Left colon (tissue), 2 donors: ENCODE measurements at places on chromosomes 5 and 9.

GRCh38 chr9:124767821-124768220 is 3.3 kb downstream of the NR6A1 start:
- DNase-seq: no peak

DNA sequence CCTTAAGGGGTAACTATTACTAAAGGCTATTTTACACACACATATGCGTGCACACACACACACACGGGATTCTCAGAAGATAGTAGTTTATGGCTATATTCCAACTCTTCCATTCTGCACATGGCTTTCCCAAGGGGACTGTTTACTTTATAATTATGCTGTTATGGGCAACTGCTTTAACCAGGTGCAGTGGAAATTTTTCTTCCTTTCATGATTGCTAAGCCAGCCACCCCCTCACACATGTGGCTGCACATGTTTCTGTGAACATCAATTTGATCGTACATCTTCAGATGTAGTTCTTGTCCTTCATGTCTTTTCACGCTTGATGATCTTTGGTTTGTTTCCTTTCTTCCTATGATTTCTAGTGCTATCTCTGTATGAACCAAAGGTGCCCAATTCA is 37.0 kb downstream of the MRPS30 start:
- DNase-seq: no peak

DNA sequence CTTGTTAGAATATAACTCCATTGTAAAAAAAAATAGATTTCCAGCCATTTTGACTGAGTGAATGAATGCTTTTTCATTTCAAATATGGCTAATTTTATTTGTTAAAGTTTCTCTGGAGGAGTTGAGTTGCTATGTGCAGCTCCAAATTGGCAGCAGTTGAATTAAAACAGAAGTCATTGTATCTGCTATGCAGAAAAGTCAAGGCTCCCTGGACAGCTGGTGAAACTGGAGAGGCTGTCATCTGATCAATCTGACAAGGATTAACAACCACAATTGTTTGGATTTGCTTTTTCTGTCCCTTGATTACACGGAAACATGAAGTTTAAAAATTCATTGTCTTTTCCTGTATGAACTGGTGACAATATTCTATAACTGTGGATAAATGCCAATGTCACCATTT is 713.9 kb downstream of the EFNA5 start:
- DNase-seq: no peak

DNA sequence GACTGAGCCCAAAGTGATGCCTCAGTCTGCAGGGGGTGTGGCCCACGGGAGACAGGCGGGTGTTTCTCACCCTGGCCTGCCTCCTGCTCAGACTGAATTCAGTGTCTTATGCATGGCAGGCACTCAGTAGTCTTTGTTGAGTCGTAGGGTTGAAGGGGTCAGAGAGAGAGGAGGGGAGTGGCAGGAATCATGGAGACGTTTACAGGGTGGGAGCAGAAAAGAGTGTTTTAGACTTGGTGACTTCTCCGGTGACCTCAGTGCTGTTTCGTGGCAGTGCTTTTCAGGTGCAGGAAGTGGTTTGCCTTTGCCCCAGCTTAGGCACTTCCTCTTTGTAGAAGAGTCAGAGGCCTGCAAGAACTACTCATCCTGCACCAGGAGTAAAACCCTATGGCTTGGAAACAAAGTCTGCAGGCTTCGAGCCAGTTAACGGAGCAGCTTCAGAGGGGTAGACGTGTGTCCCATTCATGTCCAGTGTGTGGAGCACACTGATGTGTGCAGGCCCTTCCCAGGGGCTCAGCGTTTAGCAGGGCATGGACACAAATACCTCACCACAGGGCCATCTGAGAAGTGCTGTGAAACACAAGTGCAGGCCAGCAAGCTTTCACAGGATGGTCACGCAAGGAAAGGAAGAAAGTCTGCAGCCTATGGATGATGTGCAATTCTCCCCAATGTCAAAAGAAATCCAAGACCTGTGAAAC is 24.5 kb upstream of the SEMA4D start:
- peak; percentile 42 for DNase-seq

DNA sequence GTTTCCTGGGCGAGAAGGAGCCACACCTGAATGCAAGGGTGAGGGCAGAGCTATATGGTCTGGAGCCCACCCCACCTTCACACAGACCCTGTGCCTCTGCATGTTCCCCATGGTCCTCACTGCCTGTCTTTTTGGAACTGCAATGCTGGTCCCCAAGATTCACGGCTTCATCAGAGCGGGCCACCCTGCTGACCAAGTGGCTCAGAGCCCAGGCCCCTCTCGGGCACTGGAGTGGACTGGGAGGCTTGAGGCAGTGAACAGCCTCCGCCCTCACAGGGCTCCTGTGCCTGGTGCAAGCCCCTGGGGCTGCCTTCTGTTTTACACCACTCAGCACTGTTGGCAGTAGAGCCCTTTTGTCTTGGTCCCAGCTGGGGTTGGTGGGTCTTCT is 143.2 kb downstream of the CACNA1B start:
- no peak for DNase-seq

GRCh38 chr9:20504930-20505329 is 117.4 kb downstream of the MLLT3 start:
- no peak for DNase-seq

GRCh38 chr5:15717001-15717400 is 217.0 kb downstream of the FBXL7 start:
- DNase-seq: no peak

DNA sequence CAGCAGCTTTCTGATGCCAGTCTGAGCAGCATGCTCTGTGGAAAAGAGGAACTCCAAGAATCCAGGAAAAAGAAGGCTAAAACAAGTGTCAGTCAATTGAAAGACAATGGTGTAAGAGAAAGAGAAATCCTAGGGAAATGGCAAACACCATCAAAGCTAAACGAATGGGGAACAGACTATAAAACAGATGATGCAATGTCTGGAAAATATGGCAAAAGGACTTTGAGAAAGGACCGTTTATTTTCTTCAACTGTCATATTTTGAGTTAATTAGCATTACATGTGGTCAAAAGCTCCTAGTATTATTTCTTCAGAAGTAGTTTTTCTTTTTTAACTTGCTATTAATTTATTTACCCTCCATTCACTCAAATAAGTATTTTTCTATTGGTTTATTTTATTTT is 465.2 kb downstream of the LRRC70 start:
- DNase-seq: no peak

- no peak for DNase-seq
Measured at GRCh38 chr5:59765446-59765845, 128.1 kb downstream of the PDE4D start.

- DNase-seq: no peak
Measured at GRCh38 chr5:103862398-103862797, 299.8 kb upstream of the NUDT12 start.

DNA sequence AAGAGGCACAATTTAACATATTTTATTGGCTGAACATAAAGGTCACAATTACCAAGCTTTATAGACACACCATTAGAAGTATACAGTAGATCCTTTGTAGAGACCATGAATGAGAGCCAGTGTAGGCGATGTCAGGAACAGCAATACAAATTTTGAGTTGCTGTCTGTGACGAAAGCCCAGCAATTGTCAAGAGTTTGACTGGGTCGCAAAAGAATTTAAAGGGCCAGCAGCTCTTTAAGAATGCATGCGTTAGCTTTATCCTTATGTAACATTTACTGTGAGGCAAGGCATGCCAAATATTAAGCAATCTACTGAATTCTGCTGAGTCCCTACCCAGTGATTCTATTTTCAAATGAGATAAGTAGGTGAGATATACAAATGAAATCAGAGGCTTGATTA is 236.9 kb downstream of the ARRDC3 start:
- no peak for DNase-seq

- DNase-seq: no peak
Measured at GRCh38 chr5:74430631-74431289, 209.8 kb downstream of the ENC1 start.

DNA sequence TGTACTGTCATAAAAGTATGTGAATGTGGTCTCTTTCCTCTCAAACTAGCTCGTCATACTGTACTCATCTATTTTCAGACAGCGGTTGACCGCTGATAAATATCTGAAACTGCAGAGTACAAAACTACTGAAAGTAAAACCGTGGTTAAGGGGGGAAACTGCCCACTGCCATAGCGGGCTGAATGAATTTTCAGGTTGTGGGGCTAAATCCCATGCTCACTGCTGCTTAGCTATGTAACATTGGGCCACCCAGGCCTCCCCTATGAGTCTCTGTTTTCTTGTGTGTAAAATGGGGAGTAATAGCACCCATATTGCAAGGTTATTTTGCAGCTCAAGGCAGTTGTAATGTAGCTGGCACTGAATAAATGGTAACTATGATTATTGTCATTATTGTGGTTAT is 82.3 kb downstream of the MSX2 start:
- no peak for DNase-seq

GRCh38 chr5:15850939-15851341 is 328.7 kb downstream of the MARCHF11 start:
- DNase-seq: no peak

- no peak for DNase-seq
Measured at GRCh38 chr5:118017536-118017935, 970.8 kb downstream of the DTWD2 start.

- no peak for DNase-seq
Measured at GRCh38 chr9:119677811-119678505, 308.7 kb upstream of the BRINP1 start.

DNA sequence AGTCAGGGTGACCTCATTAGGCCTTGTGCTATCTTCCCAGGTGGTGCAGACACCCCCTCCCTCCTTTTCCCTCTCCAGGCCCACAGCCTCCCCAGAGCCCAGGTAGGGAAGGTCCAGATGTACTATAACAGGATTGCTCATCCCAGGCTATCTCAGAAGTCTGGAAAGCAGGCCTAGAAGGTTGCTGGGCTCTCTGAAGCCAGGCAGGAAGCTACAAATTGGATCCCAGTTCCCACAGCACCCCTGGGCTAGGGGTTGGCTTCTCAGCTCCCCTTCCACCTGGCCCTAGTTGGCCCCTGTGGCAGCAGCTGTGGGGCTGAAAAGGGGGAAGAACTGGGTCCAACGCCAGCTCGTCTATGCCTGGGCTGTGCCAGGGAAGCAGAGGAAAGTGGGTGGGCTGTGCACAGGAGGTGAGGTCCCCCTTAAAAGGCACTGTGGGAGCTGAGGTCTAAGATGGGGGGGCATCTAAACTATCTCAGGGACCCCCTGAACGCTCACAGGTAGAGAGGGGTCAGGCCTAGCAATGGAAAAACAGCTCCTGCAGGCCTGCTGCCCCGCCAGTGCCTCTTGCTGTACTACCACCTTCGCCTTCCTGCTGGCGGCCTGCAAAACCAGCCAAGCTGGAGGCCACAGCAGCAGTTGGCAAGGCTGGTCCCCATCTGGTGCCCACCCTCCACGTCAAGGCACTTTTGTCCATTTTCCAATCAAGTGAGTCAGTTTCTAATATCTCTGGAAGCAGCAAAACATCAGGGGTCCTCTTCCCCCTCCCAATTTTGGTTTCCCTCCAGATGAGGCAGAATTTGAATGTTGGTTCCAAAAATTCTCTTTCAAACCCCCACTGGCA is 13.3 kb upstream of the PSMD5 start:
- no peak for DNase-seq
